Activated T-helper 2 cell treated with anti-CD3 and anti-CD28 coated beads, Interferon-gamma antibody, Interleukin-2, Interleukin-4, amounts not matched to agents 10 μg/mL and 5 μg/mL and 100 μg/mL, durations not matched to agents 14 hours and 24 hours and 36 hours (primary cell): ENCODE measurements at places on chromosomes 1 and 21. TPM values are rescaled to one million over a fixed set of nuclear protein-coding genes. Genes with fewer than 3 reads are reported as not detected.

Gene CYB5RL
- 10.2 and 12.2 TPM in 2 replicates for total RNA-seq

Gene LHX8
- not detected in 2 replicates for total RNA-seq

Gene OR14K1
- not detected in 2 replicates for total RNA-seq

Gene ZNF648
- total RNA-seq = not detected in 2 replicates

Gene LHX4
- total RNA-seq = not detected in 2 replicates

Gene CCDC17
- total RNA-seq = 2.5 and 2.8 TPM in 2 replicates

Gene LCA5L
- 0.32 TPM in 1 of 2 replicates, not detected in the other for total RNA-seq

Gene BACE2
- 2.2 and 2.6 TPM in 2 replicates for total RNA-seq

Gene HES5
- total RNA-seq = not detected in 2 replicates

Gene SDE2
- 22.0 and 22.3 TPM in 2 replicates for total RNA-seq

Gene GNG12
- total RNA-seq = 0.16 and 0.25 TPM in 2 replicates

Gene CACNA1S
- not detected in 2 replicates for total RNA-seq

Gene USP48
- 101 TPM in 2 replicates for total RNA-seq

Gene CD58
- total RNA-seq = 40.6 and 40.9 TPM in 2 replicates

Gene KRTAP11-1
- total RNA-seq = not detected in 2 replicates

Gene OBSCN
- 22.1 and 25.4 TPM in 2 replicates for total RNA-seq

Gene PLA2G2C
- total RNA-seq = 0.30 TPM in 1 of 2 replicates, not detected in the other

Gene LCE3D
- not detected in 2 replicates for total RNA-seq

Gene GNG4
- 167 and 170 TPM in 2 replicates for total RNA-seq

Gene AMIGO1
- 0.66 and 0.92 TPM in 2 replicates for total RNA-seq

Gene PLA2G2F
- not detected in 2 replicates for total RNA-seq

Gene CNIH4
- total RNA-seq = 60.2 and 60.7 TPM in 2 replicates

Gene THEM5
- total RNA-seq = not detected in 2 replicates

Gene CRABP2
- 1.0 and 1.1 TPM in 2 replicates for total RNA-seq

Gene SESN2
- total RNA-seq = 7.1 and 7.9 TPM in 2 replicates

Gene CLCA4
- total RNA-seq = not detected in 2 replicates

Gene TRAPPC10
- total RNA-seq = 67.3 and 69.9 TPM in 2 replicates

Gene OR2G6
- total RNA-seq = not detected in 2 replicates

Gene C4BPB
- total RNA-seq = 0.23 and 0.41 TPM in 2 replicates

Gene TRAF3IP3
- 386 and 390 TPM in 2 replicates for total RNA-seq

Gene TMPRSS3
- total RNA-seq = 81.0 and 88.1 TPM in 2 replicates

Gene NPHS2
- not detected in 2 replicates for total RNA-seq

Gene CRNN
- not detected in 2 replicates for total RNA-seq

Gene VASH2
- total RNA-seq = 1.3 and 1.8 TPM in 2 replicates

Gene DYNLT5
- not detected in 2 replicates for total RNA-seq

Gene CNTN2
- not detected in 2 replicates for total RNA-seq

Gene KRTAP6-2
- total RNA-seq = not detected in 2 replicates

Gene RCC1
- total RNA-seq = 128 and 136 TPM in 2 replicates

Gene SMIM12
- 58.7 and 59.3 TPM in 2 replicates for total RNA-seq

Gene TCHH
- 0.02 TPM in 1 of 2 replicates, not detected in the other for total RNA-seq

Gene AMPD1
- not detected in 2 replicates for total RNA-seq

Gene OLFML2B
- total RNA-seq = not detected in 2 replicates

Gene ASPM
- 43.0 and 43.6 TPM in 2 replicates for total RNA-seq

Gene ERICH3
- total RNA-seq = not detected in 2 replicates

Gene CHAF1B
- 34.2 and 35.8 TPM in 2 replicates for total RNA-seq

Gene FCGR3B
- total RNA-seq = not detected in 2 replicates

Gene KCNN3
- 0.39 and 0.91 TPM in 2 replicates for total RNA-seq

Gene TRABD2B
- total RNA-seq = not detected in 2 replicates

Gene MAB21L3
- total RNA-seq = not detected in 2 replicates

Gene FCER1A
- not detected in 2 replicates for total RNA-seq

Gene INKA2
- 0.43 and 2.2 TPM in 2 replicates for total RNA-seq

Gene TNFRSF4
- total RNA-seq = 441 and 458 TPM in 2 replicates
